ENCODE measurements at places on chromosomes 16 and 17.

GRCh38 chr16:55497558-55497957, 11.3 kb upstream of the LPCAT2 start:
- no peak for DNase-seq

DNA sequence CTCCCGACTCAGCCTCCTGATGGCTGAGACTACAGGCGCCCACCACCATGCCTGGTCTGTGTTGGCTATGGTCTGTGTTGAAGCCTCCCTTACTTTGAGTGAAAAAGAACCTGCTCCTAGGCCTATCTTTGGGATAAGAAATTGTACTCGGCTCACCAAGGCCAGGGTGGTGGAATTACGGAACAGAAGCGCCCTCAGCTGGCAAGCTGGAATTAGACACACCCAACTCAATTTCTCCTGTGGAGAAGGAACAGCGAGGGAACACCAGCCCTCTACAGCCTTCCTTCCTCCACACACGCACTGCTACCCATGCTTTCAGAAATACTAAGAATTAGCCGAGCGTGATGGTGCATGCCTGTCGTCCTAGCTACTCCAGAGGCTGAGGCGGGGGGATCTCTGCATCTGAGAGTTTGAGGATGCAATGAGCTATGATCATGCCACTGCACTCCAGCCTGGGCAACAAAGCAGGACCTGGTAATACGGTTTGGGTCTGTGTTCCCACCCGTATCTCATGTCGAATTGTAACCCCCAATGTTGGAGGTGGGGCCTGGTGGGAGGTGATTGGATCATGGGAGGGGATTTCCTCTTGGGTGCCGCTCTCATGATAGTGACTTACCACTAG, 40.1 kb upstream of the RBBP6 start:
- peak; percentile 6 for DNase-seq

- no peak for DNase-seq
These were observed at the start of gene VTN for GRCh38 chr17:28370035-28370743. Gene VTN (minus strand): TSS chr17:28370307. CDS start chr17:28370203, 104 bp downstream.

DNA sequence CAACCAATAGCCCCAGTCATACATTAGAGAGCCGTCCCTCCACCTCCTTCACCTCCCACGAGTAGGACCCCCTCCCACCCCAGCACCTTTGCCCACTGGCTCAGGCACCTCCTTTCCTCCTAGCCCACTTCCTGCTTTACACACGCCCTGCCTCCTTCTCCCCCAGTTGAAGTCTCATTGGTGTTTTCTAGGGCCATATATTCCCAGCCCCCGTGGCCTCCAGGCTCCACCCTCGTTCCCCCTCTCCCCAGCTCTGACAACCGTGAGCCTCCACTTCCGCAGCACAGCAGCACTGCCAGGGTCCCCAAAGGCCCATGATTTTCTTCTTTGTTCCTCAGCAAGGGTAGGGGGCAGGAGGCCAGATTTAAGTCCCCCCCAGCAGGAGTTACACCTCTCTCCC, 340.3 kb upstream of the TNRC6C start:
- no peak for DNase-seq

GRCh38 chr16:81612351-81613163, 166.5 kb upstream of the PLCG2 start:
- DNase-seq, result no peak

GRCh38 chr16:47476654-47477345, 15.7 kb downstream of the PHKB start:
- DNase-seq, result no peak

GRCh38 chr17:68310152-68310551, 18.9 kb downstream of the ARSG start:
- no peak for DNase-seq

- no peak for DNase-seq
These were observed 49.2 kb downstream of the METRNL start for GRCh38 chr17:83128306-83129240.

GRCh38 chr17:17621254-17621653, 29.7 kb upstream of the PEMT start:
- no peak for DNase-seq

- DNase-seq, result no peak
These were observed 28.1 kb downstream of the OGFOD1 start for GRCh38 chr16:56479469-56479868.

GRCh38 chr17:13490427-13490826, 111.3 kb downstream of the HS3ST3A1 start:
- no peak for DNase-seq

DNA sequence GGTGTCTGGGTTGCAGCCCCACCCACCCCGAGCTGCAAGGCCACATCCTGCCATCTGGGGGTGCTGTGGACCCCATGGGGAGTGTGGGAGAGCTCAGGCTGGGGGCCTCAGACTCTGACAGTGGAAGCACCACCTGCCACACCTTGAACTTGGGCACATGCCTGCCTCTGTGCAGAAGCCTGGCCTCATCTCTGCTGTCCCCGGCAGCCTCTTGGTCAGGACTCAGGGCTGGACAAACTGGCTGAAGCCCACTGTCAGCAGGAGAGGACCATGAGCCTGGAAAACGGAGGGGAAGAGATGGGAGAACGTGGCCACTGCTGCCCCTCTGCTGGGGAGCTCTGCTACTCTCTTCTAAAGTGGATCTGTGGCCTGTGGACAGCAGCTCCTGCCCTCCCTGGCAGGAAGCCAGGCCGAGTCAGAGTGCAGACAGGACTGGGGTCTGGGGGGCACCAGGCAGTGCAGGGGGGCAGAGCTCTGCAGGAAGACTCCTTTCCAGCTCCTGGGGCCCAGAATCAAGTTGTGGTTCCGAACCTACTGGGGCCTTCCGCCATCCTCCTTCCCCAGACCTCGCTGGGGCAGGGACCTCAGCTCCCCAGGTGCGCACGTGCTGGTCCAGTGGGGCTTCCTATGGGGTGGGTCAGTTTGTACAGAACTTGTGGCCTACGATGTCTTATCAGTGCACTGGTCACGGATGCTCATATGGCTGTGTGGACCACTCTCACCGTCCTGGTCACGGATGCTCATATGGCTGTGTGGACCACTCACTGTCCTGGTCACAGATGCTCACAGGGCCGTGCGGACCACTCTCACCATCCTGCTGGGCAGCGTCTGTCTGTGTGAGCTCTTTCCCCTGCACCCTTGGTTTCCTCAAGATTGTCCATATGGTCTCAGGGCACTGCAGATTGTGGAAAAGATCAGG, 207.7 kb downstream of the LAT start:
- no peak for DNase-seq

DNA sequence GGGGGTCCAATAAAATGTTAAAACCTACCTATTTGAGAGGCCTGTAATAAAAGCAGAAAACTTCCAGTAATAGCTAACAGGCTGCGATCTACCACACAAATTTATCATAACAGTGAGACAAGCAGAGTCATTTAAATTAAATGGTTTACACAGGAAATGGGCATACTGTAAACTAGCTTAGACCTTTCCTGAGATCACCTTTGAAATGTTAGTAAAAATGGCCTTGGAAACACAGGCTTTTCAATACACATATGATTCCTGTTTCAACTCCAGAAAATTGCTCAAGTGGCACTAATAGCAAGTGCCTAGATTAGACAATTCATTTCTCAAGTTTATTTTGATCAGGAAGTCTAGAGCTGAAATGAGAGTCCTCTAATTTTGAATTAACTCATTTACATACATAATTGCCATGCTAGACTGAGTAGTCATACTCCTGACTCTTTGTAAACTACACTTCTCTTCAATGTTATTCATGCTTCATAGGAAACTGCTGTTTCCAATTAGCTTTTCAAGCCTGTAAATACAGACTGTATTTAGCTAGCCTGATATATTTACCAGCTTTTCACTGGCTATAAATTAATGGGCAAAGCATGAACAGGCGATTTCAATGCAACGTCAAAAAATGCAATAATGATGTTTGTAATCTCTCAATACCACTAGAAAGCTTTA, 43.3 kb downstream of the PARN start:
- DNase-seq, result peak; percentile 46

DNA sequence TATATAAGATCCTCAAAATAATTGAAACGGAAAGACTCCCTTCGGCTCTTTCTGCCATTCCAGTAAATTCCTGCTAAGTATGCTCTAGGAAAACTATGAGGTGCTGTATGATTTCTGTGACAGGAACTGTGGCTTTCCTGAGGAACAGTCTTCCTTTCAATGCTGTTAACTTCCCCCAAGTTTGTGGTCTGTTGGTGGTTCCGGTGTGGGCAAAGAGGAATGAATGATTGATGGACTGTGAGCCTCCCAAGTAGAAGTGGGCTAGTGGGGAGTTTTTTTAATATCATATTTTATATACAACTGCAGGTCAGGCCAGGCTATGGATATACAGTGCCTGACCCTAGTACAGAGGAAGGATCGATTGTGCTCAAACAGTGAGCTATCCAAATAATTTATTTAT, 560.7 kb upstream of the RBFOX1 start:
- no peak for DNase-seq

DNA sequence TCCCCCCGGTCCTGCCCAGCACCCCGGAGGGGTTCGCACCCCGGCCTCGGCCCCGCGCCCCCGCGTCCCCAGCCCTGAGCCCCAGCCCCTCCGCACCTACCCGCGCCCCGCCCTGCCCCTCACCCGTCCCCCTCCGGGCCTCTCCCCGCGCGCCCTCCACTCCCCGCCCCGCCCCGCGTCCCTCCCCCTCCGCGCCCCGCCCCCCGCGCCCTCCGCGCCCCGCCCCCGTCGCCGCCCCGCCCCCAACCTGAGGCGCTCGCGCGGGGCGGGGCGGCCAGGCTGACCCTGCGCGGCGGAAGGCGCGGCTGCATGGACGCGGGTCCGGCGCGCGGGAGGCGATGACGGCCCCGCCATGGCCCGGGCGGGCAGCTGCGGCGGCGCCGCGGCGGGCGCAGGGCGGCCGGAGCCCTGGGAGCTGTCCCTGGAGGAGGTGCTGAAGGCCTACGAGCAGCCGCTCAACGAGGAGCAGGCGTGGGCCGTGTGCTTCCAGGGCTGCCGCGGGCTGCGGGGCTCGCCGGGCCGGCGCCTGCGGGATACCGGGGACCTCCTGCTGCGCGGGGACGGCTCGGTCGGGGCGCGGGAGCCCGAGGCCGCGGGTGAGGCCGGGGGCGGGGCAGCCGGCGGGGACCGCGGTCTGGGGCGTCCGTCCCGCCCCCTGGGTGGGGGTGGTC, at the start of gene SPIRE2:
Gene SPIRE2, plus strand, starts transcription at position 277 of the 671 bp plus-strand sequence. Its CDS starts 76 bp downstream, at position 353.
- DNase-seq, result peak; percentile 26

GRCh38 chr16:1637526-1637925, 25.4 kb downstream of the CRAMP1 start:
- DNase-seq, result no peak

DNA sequence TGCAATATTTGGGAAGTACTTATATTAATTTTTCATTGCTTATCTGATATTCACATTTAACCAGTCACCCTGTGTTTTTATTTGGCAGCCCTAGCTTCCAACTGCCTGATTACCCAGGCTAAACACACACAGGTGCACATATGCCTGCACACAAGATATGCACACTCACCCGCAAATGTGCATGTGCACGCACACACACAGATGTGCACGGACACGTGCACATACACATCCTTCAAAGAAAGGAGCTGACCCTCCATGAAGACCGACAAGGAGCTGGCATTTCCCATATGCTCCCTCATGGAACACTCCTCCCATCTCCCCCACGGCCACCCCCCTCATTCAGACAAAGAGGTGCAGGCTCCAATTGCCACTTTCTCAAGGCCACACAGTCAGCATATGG, 242.2 kb downstream of the ENGASE start:
- no peak for DNase-seq

DNA sequence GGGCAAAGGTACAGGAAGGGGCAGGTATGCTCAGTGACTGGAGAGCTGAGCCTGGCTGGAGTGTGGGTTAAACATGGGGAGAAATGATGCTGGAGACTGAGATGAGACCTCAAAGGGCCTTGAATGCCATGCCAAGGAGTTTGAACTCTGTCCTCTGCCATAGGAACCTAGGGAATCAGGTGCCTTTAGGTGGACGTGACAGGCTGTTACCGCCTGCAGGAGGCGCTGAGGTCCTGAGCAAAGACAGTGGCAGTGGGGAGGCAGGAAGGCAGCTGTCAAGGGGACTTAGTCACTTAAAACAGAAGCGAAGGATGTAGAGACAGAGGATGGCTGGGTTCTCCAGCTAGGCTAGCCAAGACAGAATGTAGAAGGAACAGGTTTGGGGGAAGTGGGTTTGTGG, 9.1 kb downstream of the PSMB3 start:
- DNase-seq, result no peak

DNA sequence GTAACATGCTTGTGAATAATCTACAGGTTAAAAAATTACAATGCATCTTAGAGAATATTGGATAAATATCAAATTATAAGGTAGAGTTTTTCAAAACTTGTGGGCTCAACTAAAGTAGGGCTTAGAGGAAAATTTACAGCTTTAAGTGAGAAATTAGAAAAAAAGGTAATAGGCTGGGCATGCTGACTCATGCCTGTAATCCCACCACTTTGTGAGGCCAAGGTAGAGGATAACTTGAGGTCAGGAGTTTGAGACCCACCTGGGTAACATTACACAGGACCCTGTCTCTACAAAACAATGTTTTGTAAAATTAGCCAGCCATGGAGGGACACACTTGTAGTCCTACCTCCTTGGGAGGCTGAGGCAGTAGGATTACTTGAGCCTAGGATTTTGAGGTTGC, 4.5 kb downstream of the ATF7IP2 start:
- DNase-seq, result no peak

DNA sequence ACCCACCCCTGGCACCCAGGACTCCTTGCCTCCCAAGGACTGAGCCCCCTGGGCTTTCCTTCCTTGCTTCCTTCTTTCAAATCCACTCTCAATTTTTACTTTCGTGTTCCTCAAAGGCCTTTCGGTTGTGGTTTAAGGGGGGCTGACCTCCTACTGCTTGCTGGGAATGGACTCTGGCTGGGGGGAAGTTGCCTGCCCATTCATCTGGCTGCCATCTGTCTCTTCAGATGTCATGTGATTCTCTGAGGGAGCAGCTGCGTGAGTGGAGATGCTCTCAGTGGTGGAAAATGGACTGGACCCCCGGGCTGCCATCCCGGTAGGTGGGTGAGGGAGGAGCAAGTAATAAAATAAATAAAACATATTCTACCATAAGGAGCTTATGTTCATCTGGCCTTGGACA, 93.8 kb upstream of the RPRML start:
- DNase-seq, result no peak

DNA sequence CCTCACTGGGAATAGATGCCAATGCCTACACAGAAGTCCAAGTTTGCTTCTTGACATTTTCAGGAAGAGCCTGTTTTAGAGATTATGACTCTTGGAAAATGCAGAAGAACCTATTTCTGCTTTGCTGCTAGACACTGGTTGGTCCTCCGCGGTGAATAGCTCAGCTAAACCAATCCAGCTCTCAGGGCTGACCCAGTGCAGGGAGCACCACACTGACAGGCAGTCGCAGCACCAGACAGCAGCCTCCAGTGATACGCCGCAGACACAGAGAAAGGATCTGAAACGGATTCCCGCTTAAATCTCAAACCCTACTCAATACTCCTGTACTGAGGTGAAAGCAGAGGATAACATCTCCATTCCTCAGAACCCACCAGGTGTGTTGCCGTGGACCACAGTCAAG, 183.4 kb downstream of the ENGASE start:
- no peak for DNase-seq

DNA sequence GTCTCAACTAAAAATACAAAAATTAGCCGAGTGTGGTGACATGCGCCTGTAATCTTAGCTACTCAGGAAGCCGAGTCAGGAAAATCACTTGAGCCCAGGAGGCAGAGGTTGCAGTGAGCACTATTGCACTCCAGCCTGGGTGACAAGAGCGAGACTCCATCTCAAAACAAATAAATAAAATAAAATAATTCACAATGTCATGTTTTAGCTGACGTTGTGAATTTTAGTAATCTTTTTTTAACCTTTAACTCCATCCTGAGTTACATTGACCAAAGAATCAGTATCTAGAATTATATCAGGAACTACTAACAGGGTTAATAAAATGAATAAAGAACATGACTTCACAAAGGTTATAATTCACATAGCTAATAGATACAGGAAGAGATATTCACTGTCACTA, 5.9 kb downstream of the RBL2 start:
- DNase-seq, result no peak

Measured in NCI-H774 (cell line).